ENCODE measurements at places on chromosomes 12 and 14. TPM values are rescaled to one million over a fixed set of nuclear protein-coding genes. Genes with fewer than 3 reads are reported as not detected.

- DNase-seq: no peak
These were observed 5.2 kb downstream of the TRAFD1 start for GRCh38 chr12:112130441-112130998.

ARF3 gene
- 90.5 TPM for total RNA-seq

RIMBP2 gene
- total RNA-seq: 0.44 TPM

KLHL33 gene
- 0.34 TPM for total RNA-seq

GRCh38 chr14:99724939-99725773, 41.1 kb downstream of the CYP46A1 start:
- no peak for DNase-seq

GRCh38 chr14:101458741-101459550, 102.3 kb upstream of the DIO3 start:
- no peak for DNase-seq

ZFHX2 gene
- 0.89 TPM for total RNA-seq

All from left cardiac atrium (tissue), 4 donors.